ENCODE measurements at places on chromosomes 1 and 21.

GRCh38 chr1:205565799-205566198 lies 61.3 kb downstream of the CDK18 start:
- no peak overlapping the region for H3K4me3 ChIP-seq
- no peaks in the 10 kb centered on the region for H3K36me3 ChIP-seq
- no peak for DNase-seq
- no peak overlapping the region for H3K27ac ChIP-seq
- peaks cover 40% of the 10 kb centered on the region for H3K27me3 ChIP-seq

DNA sequence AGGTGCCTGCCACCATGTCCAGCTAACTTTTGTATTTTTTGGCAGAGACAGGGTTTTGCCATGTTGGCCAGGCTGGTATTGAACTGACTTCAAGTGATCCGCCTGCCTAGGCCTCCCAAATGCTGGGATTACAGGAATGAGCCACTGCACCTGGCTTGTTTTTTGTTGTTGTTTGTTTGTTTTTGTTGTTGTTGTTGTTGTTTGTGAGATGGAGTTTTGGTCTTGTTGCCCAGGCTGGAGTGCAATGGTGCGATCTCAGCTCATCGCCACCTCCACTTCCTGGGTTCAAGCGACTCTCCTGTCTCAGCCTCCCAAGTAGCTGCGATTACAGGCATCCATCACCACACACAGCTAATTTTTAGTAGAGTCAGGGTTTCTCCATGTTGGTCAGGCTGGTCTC lies 7.1 kb upstream of the L1TD1 start:
- DNase-seq: no peak
- no peak overlapping the region for H3K4me3 ChIP-seq
- no peaks in the 10 kb centered on the region for H3K27me3 ChIP-seq
- no peaks in the 10 kb centered on the region for H3K36me3 ChIP-seq
- H3K4me1 ChIP-seq: no peaks in the 10 kb centered on the region
- no peak overlapping the region for H3K27ac ChIP-seq

DNA sequence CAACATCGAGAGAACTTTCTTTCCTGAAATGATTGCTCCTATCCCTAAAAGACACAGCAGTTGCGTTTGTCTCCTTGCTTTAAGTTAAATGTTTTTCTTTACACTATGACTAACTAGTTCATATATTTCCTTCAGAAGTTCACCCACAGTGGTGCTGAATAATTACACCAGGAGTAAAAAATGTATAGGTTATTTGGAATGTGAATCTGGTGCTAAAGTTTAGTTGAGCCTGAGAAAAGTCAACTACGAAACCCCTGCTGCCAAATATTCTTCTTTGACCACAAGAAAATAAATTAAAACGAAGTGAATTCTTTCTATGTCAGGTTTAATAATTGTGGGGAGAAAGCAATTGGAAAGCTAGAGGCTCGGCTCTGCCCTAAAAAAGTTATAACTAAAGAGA lies 52.8 kb downstream of the C4BPA start:
- H3K27ac ChIP-seq: no peak overlapping the region
- peaks cover 2% of the 10 kb centered on the region for H3K27me3 ChIP-seq
- no peaks in the 10 kb centered on the region for H3K4me1 ChIP-seq
- DNase-seq: no peak
- H3K4me3 ChIP-seq: no peak overlapping the region

GRCh38 chr1:212142883-212143530 lies 107.5 kb downstream of the DTL start:
- H3K27ac ChIP-seq: no peak overlapping the region
- H3K4me3 ChIP-seq: no peak overlapping the region
- DNase-seq: no peak
- H3K27me3 ChIP-seq: no peaks in the 10 kb centered on the region
- H3K4me1 ChIP-seq: no peaks in the 10 kb centered on the region

DNA sequence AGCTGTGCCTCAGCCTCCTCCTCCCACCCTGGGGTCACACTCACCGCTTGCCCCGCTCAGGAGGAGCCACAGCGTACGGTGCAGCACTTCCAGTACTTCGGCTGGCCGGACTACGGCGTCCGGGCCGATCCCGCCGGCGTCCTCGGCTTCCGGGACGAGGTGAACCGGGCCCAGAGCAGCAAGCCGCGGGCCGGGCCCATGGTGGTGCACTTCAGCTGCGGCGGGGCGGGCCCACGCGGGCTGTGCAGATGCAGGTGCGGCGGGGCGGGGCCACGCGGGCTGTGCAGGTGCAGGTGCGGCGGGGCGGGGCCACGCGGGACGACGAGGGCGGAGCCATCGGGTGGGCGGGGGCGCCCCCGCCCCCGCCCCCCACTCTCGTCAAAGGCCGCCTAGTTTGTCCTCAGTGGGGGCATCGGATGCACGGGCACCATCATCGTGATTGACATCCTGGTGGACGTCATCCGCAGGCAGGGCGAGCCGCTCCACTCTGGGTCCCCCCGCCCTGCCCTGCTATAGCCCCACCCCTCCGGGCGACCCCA lies 5.5 kb downstream of the RNF223 start:
- DNase-seq: peak; percentile 74
- H3K4me3 ChIP-seq: peak overlapping the region; percentile 73
- H3K36me3 ChIP-seq: peaks cover 15% of the 10 kb centered on the region
- H3K4me1 ChIP-seq: peaks cover 21% of the 10 kb centered on the region
- peaks cover 2% of the 10 kb centered on the region for H3K27me3 ChIP-seq

DNA sequence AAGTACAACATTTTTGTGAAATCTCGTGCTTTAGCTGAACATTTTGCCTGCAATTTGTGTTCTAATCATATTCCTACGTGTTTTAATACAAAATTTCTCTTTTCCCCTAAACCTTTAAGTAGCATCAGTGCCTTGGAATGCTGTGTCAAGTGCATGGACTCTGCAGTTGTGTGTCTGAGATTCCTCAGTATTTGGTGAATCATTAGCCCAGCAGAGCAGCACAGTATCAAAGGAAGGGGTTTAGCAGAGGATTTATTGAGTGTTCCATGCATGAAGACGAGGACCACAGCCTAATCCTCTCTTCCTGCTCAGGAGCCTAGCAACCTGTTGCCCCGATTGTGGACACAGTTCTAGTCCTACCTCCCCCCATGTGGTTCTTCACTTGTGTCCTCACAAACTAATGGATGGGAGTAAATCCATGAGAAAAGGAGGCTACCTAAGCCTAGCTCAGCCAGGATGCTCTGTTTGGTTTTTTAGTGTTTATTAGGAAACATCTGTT lies 29.3 kb upstream of the PCP4 start:
- DNase-seq: no peak
- no peaks in the 10 kb centered on the region for H3K36me3 ChIP-seq
- H3K4me1 ChIP-seq: no peaks in the 10 kb centered on the region
- no peaks in the 10 kb centered on the region for H3K27me3 ChIP-seq
